Naive B cell (primary cell): ENCODE measurements at places on chromosomes 1 and 21.
A peak's percentile ranks its signal among the peaks of the same experiment; 100 is the strongest.

GRCh38 chr1:16112596-16113555, 39.4 kb upstream of the FAM131C start:
- no peak for DNase-seq

- DNase-seq = no peak
Measured at GRCh38 chr1:204751480-204751879, 65.9 kb upstream of the LRRN2 start.

GRCh38 chr1:247360991-247361731, 29.5 kb upstream of the ZNF496 start:
- no peak for DNase-seq

GRCh38 chr1:154405747-154406571, 816 bp downstream of the IL6R start:
- peak; percentile 25 for DNase-seq

DNA sequence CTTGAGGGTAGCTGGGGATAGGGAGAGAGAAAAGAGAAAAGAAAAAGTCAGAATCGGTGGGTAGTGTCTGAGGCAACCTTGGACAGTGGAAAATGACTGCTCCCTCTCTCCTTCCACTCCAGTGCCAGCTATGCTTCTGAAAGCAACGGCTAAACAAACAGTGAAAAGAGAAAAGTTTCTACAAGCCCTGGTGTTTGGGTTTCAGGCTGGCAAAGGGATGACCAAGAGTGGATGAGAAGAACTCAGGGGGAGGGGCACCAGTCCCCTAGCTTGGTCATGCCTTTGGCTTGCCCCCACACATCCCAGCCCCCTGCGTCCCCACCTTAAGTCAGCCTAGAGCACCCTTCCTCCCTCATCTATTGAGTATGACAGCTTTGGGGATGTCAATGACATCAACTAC, 8.6 kb downstream of the IL22RA1 start:
- no peak for DNase-seq

DNA sequence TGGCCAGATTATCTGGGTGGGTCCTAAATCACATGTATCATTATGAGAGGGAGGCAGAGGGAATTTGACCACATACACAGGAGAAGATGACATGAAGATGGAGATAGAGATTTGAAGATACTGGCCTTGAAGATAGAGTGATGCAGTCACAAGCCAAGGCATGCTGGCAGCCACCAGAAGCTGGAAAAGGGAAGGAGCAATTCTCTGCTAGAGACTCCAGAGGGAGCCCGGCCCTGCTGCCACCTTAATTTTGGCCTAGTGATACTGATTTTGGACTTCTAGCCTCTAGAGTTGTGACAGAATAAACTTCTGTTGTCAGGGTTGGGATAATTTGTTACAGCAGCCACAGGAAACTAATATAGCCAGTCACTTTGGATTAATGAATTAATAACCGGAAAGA, 2.2 kb upstream of the PRDM2 start:
- no peak for DNase-seq

GRCh38 chr1:145927916-145928643, 796 bp upstream of the RBM8A start:
- DNase-seq = no peak

DNA sequence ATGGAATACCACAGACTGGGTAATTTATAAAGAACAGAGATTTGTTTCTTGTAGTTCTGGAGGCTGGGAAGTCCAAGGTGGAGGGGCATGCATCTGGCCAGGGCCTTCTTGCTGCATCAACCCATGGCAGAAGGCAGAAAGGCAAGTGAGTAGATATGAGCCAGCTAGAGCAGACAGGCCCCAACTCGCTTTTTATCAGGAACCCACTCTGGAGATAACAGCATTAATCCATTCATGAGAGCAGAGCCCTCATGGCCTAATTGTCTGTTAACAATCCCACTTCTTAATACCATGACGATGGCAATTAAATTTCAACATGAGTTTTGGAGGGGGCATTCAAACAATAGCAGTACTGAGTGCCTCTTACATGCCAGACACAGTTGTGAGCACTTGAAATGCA, 87.2 kb upstream of the SOX13 start:
- no peak for DNase-seq

GRCh38 chr1:47031585-47031984, 8.1 kb downstream of the CYP4X1 start:
- no peak for DNase-seq

GRCh38 chr1:63648689-63649088, 55.5 kb downstream of the PGM1 start:
- no peak for DNase-seq

GRCh38 chr1:151756291-151756690, 7.0 kb downstream of the MRPL9 start:
- DNase-seq = no peak

DNA sequence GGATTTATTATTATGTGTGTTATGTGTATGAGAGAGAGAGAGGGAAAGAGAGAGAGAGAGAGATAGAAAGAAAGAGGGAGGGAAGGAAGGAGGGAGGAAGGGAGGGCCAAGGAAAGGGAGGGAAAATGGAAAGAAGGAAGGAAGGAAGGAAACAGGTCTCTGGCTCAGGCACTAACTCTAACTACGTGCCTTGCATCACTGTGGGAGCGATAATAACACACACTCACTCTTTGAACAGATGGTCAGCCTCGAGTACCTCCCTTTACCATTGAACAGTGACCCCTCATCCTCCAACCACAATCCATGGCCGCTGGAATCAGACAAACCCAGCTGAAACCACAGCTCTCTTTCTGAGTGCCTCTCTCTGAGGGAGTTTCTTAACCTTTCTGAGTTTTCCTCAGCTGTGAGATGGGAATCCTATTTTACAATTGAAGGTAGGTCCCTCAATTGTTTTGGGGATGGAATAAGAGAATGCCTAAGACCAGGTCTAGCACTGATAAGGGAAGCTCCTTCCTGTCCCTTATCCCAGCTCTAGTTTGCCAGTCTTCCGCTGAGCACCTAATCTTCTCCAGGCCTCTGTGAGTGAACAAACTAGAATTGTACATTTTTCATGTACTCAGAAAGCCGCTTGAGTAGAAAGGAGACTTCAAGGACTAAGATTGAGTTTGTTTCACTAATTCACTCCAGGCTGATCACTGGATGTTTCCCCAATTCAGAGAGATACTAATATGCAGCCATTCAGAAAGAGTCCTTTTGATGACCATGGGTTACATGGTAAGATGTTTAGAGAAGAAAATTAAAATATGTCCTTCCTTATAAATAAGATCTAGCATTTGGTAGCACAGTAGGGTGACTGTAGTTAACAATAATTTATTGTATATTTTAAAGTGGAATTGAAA, 62.8 kb downstream of the IRF2BP2 start:
- no peak for DNase-seq

- DNase-seq = no peak
Measured at GRCh38 chr1:55717111-55717510, 501.9 kb upstream of the USP24 start.

- DNase-seq = no peak
Measured at GRCh38 chr1:28175955-28176485, 470 bp downstream of the PTAFR start.

- no peak for DNase-seq
Measured at GRCh38 chr21:38851101-38851500, 45.4 kb downstream of the ETS2 start.

DNA sequence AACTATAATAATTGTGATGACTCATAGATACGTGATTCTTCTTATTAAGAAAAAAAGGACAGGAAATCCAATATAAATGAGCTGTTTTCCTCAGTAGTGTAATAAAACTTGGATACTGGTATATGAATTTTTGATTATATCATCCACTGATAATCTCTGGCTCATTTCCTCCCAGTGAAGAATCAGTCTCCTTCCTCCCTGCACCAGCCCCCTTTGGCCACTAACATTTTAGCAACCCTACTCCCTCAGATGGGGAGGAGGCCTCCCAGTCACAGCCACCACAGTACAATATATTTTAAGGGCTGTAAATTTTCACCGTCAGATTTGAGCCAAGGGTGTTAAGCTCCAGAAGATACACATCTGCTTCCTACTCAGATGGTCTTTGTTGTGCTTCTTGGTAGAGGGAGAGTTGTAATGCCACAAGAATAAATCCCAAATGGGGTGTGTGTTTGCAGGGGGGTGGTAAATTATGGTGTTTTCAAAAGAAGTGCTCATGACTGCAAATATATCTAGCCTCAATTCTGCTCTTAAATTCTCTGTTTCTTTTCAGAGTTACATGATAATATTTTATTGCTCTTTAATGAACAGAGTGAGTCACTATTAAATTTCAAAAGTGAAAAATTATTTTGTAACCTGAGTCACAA, 153.5 kb downstream of the HLX start:
- no peak for DNase-seq

DNA sequence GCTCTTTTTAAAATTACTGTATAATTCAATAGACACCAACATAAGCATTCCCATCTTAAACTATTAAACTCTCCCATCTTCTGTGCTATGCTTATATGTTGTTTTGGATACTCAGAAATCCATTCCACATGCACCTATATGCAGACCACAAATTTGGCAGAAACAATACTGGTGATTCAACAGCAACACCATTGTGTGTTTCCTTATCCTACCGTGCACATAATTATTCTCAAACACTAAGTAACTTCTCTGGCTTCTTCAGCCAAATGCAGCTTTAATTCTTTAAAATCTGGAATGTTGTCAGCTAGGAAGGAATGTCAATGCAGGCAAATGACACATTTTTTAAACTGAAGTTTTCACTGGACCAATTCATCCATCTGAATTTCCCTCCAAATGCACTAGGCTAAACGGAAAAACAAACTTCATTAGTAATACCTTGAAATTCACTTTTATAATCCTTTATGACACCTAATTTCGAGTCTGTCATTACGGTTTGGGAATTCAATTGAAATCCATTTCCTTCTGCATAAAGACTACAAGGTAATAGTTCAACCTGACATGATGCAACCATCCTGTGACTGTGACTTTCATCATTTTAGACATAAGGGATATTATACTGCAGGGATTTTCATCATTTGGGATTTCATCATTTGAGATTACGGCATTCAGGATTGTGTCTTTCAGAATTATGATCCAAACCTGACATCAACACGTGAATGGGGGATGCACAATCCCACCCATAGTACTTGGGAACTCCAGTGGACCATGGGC, 308.5 kb downstream of the LTN1 start:
- no peak for DNase-seq

- DNase-seq = no peak
Measured at GRCh38 chr1:3868464-3869006, 11.3 kb downstream of the DFFB start.

- no peak for DNase-seq
Measured at GRCh38 chr1:241422470-241422869, 65.5 kb upstream of the RGS7 start.
